ENCODE measurements at places on chromosomes 13 and 19.

DNA sequence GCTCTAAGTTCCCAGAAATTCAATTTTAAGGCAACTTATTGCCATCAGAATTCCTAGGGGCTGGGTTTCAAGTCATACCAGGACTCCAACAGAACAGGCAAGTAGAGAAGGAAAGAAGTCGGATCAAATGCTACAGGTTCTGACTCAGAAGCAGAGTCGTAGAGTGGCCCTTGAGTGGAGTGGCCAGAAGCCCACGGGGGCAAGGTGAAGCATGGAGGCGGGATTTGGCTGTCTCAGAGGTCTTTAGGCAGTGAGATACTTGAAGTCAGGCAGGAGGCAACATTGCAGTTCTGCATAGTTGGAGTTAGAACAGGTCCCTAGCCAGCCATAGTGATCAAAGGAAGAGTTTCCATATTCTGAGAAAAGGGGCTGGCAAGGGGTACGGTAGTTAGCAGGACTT, 111.6 kb downstream of the NHLRC3 start:
- DNase-seq, result no peak

GRCh38 chr19:9792206-9793070, 23.9 kb upstream of the ZNF846 start:
- peak; percentile 85 for DNase-seq

GRCh38 chr13:99575376-99576120, 74.3 kb downstream of the TM9SF2 start:
- no peak for DNase-seq

DNA sequence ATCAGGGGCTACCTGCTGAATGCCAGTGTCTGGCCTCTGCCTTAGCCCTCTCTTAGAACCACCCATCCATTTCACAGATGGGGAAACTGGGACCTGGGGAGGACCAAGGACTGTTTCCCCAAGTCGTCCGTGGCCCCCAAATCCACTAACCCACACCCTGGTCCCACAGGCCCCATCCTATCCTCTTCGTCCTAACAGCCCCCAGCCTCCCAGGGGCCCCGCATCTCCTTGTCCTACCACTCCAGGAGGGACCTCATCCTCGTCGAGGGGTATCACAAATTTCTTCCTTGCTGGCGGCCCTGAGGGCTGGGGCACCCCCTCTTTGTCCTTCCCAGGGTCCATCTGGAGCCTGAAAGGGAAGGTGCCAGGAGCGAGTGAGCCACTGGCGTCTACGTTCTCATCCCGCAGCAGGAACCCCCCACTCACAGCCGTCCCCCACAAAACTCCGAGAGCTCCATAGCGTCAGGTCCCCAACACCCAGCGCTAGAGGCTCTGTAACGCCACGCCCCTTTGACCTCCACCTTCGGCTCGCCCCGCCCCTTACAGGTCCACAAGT, 606 bp downstream of the ERCC1 start:
- no peak for DNase-seq

DNA sequence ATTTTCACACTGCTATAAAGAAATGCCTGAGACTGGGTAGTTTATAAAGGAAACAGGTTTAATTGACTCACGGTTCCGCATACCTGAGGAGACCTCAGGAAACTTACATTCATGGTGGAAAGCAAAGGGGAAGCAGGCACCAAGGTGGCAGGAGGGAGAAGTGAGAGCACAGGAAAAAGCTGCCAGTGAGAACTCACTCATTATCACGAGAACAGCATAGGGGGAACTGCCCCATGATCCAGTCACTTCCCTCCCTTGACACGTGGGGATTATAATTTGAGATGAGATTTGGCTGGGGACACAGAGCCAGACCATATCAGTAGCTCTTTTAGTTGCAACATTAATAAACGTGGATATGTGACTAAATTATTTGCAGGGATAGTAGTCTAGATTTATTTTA, 4.3 kb upstream of the KCTD4 start:
- DNase-seq, result no peak
